ENCODE measurements at places on chromosomes 3 and 15. TPM values are rescaled to one million over a fixed set of nuclear protein-coding genes. Genes with fewer than 3 reads are reported as not detected.

- no peak for DNase-seq
- H3K27ac ChIP-seq: no peak overlapping the region
- peaks cover 4% of the 10 kb centered on the region for H3K36me3 ChIP-seq
- H3K27me3 ChIP-seq: peaks cover 1% of the 10 kb centered on the region
These were observed 25.0 kb downstream of the LRRC58 start for GRCh38 chr3:120324190-120324589.

GRCh38 chr3:159817571-159817970 is 171.1 kb upstream of the IL12A start:
- peaks cover 5% of the 10 kb centered on the region for H3K4me1 ChIP-seq
- H3K27ac ChIP-seq: no peak overlapping the region
- H3K4me3 ChIP-seq: no peak overlapping the region
- DNase-seq: no peak
- no peaks in the 10 kb centered on the region for H3K27me3 ChIP-seq

GRCh38 chr3:113741620-113742019 is 4.4 kb downstream of the NAA50 start:
- no peaks in the 10 kb centered on the region for H3K36me3 ChIP-seq
- H3K4me3 ChIP-seq: no peak overlapping the region
- DNase-seq: no peak
- H3K27ac ChIP-seq: no peak overlapping the region
- H3K27me3 ChIP-seq: peaks cover 7% of the 10 kb centered on the region
- peaks cover 4% of the 10 kb centered on the region for H3K4me1 ChIP-seq

GRCh38 chr3:13788522-13789424 is 91.1 kb downstream of the WNT7A start:
- no peak for DNase-seq
- H3K27me3 ChIP-seq: peaks cover 6% of the 10 kb centered on the region
- H3K36me3 ChIP-seq: no peaks in the 10 kb centered on the region
- peaks cover 7% of the 10 kb centered on the region for H3K4me1 ChIP-seq
- H3K27ac ChIP-seq: no peak overlapping the region

DNA sequence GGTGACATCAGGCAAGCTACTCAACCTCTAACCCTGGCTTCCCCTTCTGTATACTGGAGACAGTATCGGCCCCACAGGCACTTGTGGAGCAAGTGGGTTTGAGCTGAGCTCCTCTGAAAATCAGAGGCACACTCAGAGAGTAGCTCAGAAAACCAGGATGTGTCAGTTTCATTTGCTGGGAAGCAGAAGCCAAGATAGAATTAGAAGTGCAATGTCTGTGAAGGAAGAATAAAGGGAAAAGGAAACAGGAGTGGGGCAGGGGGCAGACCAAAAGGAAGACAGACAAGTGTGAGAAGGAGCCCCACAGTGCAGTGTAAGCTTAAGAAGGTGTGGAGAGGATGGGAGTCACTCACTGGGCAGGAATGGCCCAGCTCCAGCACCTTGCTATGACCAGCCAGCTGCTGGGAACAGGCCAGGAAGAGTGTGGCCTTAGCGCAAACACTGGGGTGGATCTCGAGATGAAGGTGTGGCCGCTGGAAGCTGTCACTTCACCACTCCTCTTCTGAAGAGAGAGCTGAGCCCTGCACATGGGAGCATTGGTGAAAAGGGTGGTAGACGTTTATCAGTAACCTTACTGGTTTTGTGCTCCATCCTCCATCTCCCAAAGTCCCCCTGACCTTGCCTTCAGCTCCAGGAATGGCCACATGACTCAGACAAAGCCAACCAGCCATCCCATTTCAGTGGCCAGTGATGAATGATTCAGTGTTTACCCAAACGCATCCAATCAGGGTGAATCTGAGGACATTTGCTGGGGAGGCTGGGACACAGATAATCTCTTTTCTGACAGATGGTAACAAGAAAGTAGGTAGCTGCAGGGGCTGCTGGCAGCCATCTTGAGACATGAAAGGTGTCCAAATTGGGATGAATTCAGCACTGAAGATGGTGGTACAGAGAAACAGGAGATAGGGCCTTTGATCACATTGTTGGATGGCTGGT is 108.4 kb downstream of the SHQ1 start:
- H3K27ac ChIP-seq: no peak overlapping the region
- peak overlapping the region; percentile 84 for H3K4me3 ChIP-seq
- H3K4me1 ChIP-seq: peaks cover 3% of the 10 kb centered on the region
- H3K27me3 ChIP-seq: peaks cover 6% of the 10 kb centered on the region
- no peak for DNase-seq
- H3K36me3 ChIP-seq: no peaks in the 10 kb centered on the region

DNA sequence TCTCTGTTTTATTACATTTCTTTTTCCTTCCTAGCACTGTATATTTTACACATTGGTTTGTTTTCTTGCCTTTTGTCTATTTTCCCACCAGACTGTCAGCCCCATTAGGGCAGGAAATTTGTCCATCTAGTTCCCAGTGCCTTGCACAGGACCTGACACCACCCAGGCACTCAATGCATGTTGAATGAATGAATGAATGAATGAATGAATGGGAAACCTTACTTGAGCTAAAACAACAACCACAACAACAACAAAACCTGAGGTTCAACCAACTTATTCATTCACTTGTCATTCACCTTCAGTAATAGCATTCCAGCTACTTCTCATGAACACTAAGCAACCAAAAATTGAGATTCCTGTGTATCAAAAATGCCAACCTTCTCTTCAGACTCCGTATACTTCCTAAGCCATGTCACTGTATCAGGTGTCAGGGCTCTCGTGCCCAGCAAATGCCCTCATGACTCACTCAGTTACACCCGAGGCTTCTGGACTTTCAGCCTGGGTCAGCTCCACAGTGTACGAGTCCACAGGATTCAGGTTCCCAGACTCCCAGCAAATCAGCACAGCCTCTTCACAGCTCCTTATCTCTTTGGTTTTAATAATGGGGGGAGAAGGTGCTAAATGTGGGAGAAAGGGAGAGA is 37.3 kb downstream of the FSD2 start:
- H3K27me3 ChIP-seq: peaks cover 4% of the 10 kb centered on the region
- H3K4me3 ChIP-seq: no peak overlapping the region
- H3K27ac ChIP-seq: peak overlapping the region; percentile 52
- no peak for DNase-seq

GRCh38 chr3:146637871-146638270 is 32.7 kb upstream of the PLSCR5 start:
- H3K27me3 ChIP-seq: peaks cover 4% of the 10 kb centered on the region
- H3K4me1 ChIP-seq: peaks cover 18% of the 10 kb centered on the region
- no peak overlapping the region for H3K27ac ChIP-seq
- no peak for DNase-seq
- H3K4me3 ChIP-seq: no peak overlapping the region

DNA sequence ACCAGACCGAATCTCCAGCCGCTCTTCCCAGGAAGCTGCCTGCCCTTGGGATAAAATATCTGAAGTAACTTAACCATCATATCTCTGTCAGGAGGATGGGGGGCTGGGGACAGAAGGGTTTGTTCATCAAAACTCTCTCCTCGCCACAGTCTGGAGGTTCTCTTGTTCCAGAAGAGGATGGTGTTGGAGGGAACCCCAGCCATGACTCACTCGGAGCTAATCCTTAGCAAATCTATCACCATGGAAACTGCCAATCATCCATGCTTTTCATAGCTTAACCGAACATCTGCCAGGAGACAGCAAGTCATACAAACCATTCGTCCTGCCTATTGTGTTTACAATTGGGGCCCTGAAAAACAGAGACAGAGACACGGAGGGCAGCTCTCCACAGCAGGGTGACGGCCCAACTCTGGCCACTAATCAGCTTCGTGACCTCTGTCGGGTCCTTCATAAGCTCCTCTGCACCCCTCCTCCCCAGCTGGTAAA is 73.8 kb upstream of the HEG1 start:
- H3K27me3 ChIP-seq: no peaks in the 10 kb centered on the region
- DNase-seq: no peak
- H3K36me3 ChIP-seq: no peaks in the 10 kb centered on the region
- no peak overlapping the region for H3K27ac ChIP-seq

DNA sequence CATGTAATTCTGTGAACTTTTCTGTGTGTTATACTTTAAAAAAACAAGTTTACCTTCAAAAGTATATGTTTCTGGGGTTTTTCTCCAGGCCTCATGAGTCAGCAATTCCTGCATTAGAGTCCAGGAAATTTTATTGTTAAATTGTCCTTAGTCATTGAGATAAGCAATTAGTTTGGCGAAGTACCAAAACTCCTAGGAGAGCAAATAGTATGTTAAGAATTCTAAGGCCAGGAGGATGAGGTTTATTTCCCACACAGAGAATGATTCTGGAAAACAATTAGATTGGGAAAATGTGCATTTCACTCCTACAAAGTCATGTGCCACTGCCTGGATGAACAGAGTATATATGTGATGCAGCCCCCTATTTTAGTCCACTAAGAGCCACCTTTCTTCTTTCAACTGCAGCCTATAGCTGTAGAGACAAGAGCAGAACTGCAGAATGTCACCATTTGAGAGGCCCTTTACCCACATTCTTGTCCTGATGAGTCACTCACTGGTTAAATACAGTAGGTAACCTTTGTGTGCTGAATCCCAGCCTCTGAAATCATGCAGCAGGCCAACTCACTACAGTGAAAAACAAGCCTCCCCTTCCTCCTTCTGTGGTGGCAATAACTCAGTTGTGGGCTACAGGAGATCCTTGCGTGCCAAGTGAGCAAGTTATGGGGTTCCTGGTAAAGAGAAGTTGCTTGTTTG is 452.8 kb upstream of the THBS1 start:
- H3K27me3 ChIP-seq: peaks cover 2% of the 10 kb centered on the region
- no peak overlapping the region for H3K27ac ChIP-seq
- H3K4me1 ChIP-seq: peaks cover 4% of the 10 kb centered on the region
- H3K36me3 ChIP-seq: no peaks in the 10 kb centered on the region

DNA sequence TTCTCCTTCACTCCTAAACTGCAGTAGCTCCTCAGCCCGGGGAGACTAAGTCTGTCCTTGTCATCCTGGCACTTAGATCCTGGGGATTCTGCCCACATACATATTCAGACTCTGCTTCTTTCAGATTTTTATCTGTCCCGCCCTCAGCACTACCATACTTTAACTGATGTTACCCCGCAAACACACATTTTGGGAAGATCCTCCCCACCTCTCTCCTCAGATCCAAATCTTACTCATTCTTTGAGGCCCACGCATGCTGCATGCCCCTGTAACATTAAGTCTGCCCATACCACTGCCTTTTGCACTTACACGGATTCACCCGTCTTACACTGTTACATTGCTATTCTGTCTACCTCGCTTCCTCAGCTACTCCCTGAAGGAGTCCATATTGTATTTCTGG is 36.1 kb downstream of the SENP8 start:
- H3K27me3 ChIP-seq: peaks cover 4% of the 10 kb centered on the region
- H3K4me3 ChIP-seq: peak overlapping the region; percentile 2
- peaks cover 12% of the 10 kb centered on the region for H3K4me1 ChIP-seq
- DNase-seq: no peak
- H3K36me3 ChIP-seq: peaks cover 4% of the 10 kb centered on the region
- H3K27ac ChIP-seq: no peak overlapping the region

- no peak overlapping the region for H3K4me3 ChIP-seq
- peaks cover 8% of the 10 kb centered on the region for H3K27me3 ChIP-seq
These were observed 62.4 kb upstream of the ADPGK start for GRCh38 chr15:72845981-72846383.

DNA sequence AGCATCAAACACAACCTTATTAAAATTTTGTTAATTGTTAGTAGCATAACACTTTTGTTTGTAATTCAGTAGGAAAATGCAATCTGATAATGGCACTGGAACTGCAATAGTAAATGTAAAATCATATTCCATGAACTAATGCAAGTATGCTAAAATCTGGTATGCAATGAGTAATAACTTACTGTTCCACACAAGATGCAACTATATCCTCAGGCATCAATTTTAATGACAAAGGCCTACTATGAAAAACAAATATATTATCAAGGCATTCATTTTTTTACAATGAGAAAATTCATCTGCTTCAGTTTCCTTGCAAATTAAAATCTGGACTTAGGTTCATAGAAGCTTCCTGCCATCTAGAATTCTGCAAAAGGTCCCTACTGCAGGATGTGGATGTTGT is 1.4 kb upstream of the NSMCE3 start:
- no peak overlapping the region for H3K27ac ChIP-seq
- H3K4me1 ChIP-seq: peaks cover 13% of the 10 kb centered on the region
- no peak overlapping the region for H3K4me3 ChIP-seq
- no peaks in the 10 kb centered on the region for H3K27me3 ChIP-seq
- H3K36me3 ChIP-seq: no peaks in the 10 kb centered on the region

GRCh38 chr3:66406163-66406562 is 94.7 kb downstream of the LRIG1 start:
- H3K36me3 ChIP-seq: no peaks in the 10 kb centered on the region
- no peak overlapping the region for H3K4me3 ChIP-seq
- peaks cover 30% of the 10 kb centered on the region for H3K4me1 ChIP-seq

- H3K36me3 ChIP-seq: peaks cover 4% of the 10 kb centered on the region
- H3K4me1 ChIP-seq: peaks cover 4% of the 10 kb centered on the region
- H3K27me3 ChIP-seq: peaks cover 7% of the 10 kb centered on the region
- DNase-seq: peak; percentile 8
These were observed 9.0 kb downstream of the UROC1 start for GRCh38 chr3:126508564-126508964.

DNA sequence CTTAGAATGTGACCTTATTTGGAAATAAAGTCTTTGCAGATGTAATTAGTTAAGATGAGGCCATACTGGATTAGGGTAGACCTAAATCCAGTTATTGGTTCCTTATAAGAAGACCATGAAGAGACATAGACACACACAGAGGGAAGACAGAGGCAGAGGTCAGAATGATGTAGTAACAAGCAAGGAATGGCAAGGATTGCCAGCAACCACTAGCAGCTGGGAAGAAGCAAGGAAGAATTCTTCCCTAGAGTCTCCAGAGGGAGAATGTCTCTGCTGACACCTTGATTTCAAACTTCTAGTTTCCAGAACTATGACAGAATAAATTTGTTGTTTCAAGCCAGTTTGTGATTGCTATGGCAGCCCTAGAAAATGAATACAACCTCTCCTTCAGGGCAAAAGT is 116.7 kb downstream of the WDR76 start:
- H3K36me3 ChIP-seq: no peaks in the 10 kb centered on the region
- H3K27ac ChIP-seq: no peak overlapping the region
- H3K4me3 ChIP-seq: no peak overlapping the region
- H3K27me3 ChIP-seq: peaks cover 6% of the 10 kb centered on the region
- peaks cover 2% of the 10 kb centered on the region for H3K4me1 ChIP-seq
- DNase-seq: no peak

Gene OXNAD1
- total RNA-seq: 14.6 TPM

Gene UROC1
- total RNA-seq: not detected

Gene ACTRT3
- 1.8 TPM for total RNA-seq

Gene EPHA6
- 9.0 TPM for total RNA-seq

Gene TM6SF1
- total RNA-seq: not detected

Gene NR1I2
- not detected for total RNA-seq

Gene CSTA
- not detected for total RNA-seq

Gene ATP10A
- not detected for total RNA-seq

Gene SLC2A2
- not detected for total RNA-seq
